ENCODE measurements at places on chromosomes 4 and X.

DNA sequence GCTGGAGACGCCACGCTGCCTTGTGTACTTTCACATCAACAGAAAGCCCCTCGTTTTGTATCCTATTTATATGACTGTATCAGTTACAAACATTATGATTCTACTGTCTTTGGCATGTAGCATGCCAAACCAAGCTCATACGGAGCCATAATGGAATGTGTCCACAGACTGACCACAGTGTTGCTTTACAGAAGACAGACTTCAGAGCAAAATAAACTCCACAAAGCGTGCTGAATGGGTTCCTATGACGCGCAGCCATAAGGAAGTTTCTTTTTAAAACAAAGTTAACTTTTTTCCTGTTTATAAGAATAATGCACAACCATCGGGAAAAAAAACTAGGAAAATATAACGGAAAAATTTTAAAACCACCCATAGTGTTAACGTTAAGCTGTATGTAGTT lies 136.0 kb downstream of the STOX2 start:
- H3K27ac ChIP-seq, result no peak overlapping the region
- H3K27me3 ChIP-seq, result peaks cover 12% of the 10 kb centered on the region
- no peaks in the 10 kb centered on the region for H3K4me1 ChIP-seq
- DNase-seq, result no peak

GRCh38 chr4:86156531-86156930 lies 203.3 kb downstream of the MAPK10 start:
- no peaks in the 10 kb centered on the region for H3K36me3 ChIP-seq
- no peaks in the 10 kb centered on the region for H3K27me3 ChIP-seq
- H3K4me1 ChIP-seq, result no peaks in the 10 kb centered on the region
- H3K27ac ChIP-seq, result no peak overlapping the region
- no peak for DNase-seq

GRCh38 chr4:70714079-70714887 lies 7.5 kb upstream of the RUFY3 start:
- H3K36me3 ChIP-seq, result no peaks in the 10 kb centered on the region
- H3K27ac ChIP-seq, result no peak overlapping the region
- no peak for DNase-seq
- no peaks in the 10 kb centered on the region for H3K27me3 ChIP-seq

GRCh38 chr4:140186651-140187315 lies 32.8 kb upstream of the MAML3 start:
- no peaks in the 10 kb centered on the region for H3K36me3 ChIP-seq
- H3K4me3 ChIP-seq, result no peak overlapping the region
- no peak for DNase-seq
- no peak overlapping the region for H3K27ac ChIP-seq
- no peaks in the 10 kb centered on the region for H3K27me3 ChIP-seq

- no peaks in the 10 kb centered on the region for H3K4me1 ChIP-seq
- no peak overlapping the region for H3K27ac ChIP-seq
- H3K27me3 ChIP-seq, result no peaks in the 10 kb centered on the region
- no peaks in the 10 kb centered on the region for H3K36me3 ChIP-seq
- DNase-seq, result no peak
These were observed 303.0 kb upstream of the PRPS2 start for GRCh38 chrX:12488220-12488619.

- H3K27ac ChIP-seq, result no peak overlapping the region
- no peaks in the 10 kb centered on the region for H3K36me3 ChIP-seq
- H3K4me3 ChIP-seq, result no peak overlapping the region
- H3K4me1 ChIP-seq, result no peaks in the 10 kb centered on the region
- DNase-seq, result no peak
These were observed 293.6 kb upstream of the PITX2 start for GRCh38 chr4:110916505-110916904.

GRCh38 chr4:36269533-36270173 lies 11.8 kb upstream of the DTHD1 start:
- no peak for DNase-seq
- peak overlapping the region; percentile 59 for H3K27ac ChIP-seq
- peaks cover 21% of the 10 kb centered on the region for H3K4me1 ChIP-seq
- H3K36me3 ChIP-seq, result no peaks in the 10 kb centered on the region
